ENCODE measurements at places on chromosomes 12 and 14.

- DNase-seq: peak; percentile 72
- H3K36me3 ChIP-seq: no peaks in the 10 kb centered on the region
- H3K27ac ChIP-seq: no peak overlapping the region
- peaks cover 10% of the 10 kb centered on the region for H3K4me1 ChIP-seq
- no peak overlapping the region for H3K4me3 ChIP-seq
Measured at GRCh38 chr14:103819503-103820307, 27.7 kb downstream of the PPP1R13B start.

- H3K27me3 ChIP-seq: no peaks in the 10 kb centered on the region
- H3K27ac ChIP-seq: no peak overlapping the region
- no peaks in the 10 kb centered on the region for H3K4me1 ChIP-seq
- H3K36me3 ChIP-seq: no peaks in the 10 kb centered on the region
- no peak overlapping the region for H3K4me3 ChIP-seq
- no peak for DNase-seq
Measured at GRCh38 chr12:105721051-105721825, 390.7 kb downstream of the C12orf75 start.

DNA sequence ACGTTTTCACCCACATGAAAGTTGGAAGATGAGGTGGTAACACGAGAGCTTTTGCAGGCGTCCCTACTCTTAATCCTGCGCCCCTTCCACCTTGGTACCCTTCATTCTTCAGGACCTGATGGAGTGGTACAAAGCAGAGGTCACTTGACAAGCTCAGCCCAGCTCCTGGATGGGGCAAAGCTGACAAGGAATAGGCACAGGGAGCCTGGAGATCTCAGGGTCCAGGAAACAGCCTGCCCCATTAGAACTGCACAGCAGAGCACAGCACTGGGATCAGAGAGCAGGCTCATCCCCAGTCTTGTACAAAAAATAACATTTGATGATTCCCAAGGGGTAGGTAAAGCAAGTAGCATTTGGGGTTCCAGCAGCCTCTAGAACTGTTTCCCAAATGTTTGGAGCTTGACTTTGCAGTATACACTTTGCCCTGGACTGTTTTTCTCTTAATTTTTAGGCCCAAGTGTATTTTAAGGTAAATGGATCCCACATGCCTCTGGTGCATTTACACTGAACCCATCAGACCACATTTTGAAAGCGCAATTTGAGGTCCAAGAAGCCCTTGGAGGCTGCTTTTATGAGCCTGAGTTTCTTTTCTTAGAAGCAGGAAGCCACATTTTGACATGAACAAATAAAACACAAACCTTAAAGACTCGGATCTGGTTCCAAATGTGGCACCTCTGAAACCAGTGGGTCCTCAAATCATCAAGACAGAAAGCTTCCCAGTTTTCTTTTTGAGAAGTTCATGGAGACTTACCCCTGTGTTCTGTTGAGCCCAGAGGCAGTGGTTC lies 633 bp downstream of the TC2N start:
- no peak overlapping the region for H3K4me3 ChIP-seq
- H3K4me1 ChIP-seq: peaks cover under 1% of the 10 kb centered on the region
- no peak for DNase-seq
- H3K27me3 ChIP-seq: no peaks in the 10 kb centered on the region
- H3K27ac ChIP-seq: peak overlapping the region; percentile 22

- no peaks in the 10 kb centered on the region for H3K27me3 ChIP-seq
- no peaks in the 10 kb centered on the region for H3K4me1 ChIP-seq
- no peak overlapping the region for H3K4me3 ChIP-seq
- H3K27ac ChIP-seq: no peak overlapping the region
- no peak for DNase-seq
Measured at GRCh38 chr12:88970740-88971139, 381.6 kb downstream of the DUSP6 start.

- DNase-seq: no peak
- peaks cover 30% of the 10 kb centered on the region for H3K4me1 ChIP-seq
- H3K4me3 ChIP-seq: no peak overlapping the region
- no peak overlapping the region for H3K27ac ChIP-seq
- H3K36me3 ChIP-seq: no peaks in the 10 kb centered on the region
Measured at GRCh38 chr12:110102255-110102654, 21.9 kb upstream of the IFT81 start.

DNA sequence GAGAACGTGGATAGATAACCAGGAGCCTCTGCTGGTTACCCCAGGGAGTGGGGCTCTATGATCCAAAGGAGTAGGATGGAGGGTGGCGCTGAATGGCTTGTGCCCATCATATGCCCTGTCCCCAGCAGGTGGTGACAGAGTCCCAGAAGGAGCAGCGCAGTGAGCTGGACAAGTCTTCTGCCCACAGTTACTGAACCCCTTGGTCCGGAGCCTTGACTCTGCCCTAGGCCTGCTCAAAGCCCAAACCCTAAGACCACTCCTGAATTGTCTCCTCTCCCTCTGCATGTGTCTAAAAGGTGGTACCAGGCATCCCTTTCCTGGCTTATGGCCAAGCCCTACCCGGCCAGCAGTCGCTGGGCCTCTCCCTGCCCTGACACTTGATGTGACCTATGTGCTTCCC lies 3.2 kb downstream of the PRPH start:
- H3K4me1 ChIP-seq: peaks cover 17% of the 10 kb centered on the region
- no peak for DNase-seq
- H3K36me3 ChIP-seq: no peaks in the 10 kb centered on the region
- no peak overlapping the region for H3K4me3 ChIP-seq
- no peak overlapping the region for H3K27ac ChIP-seq

DNA sequence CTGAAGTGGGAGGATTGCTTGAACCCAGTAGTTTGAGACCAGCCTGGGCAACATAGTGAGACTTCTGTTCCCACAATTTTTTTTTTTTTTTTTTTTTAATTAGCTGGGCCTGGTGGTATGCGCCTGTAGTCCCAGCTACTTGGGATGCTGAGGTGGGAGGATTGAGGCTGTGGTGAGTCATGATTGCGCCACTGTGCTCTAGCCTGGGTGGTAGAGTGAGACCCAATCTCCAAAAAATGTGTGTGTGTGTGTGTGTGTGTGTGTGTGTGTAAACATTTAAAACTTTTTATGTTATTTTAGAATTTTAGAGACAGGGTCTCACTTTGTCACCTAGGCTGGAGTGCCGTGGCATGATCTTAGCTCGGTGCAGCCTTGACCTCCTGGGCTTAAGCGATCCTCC lies 6.8 kb downstream of the PPP1R36 start:
- no peak overlapping the region for H3K4me3 ChIP-seq
- H3K27ac ChIP-seq: no peak overlapping the region
- H3K36me3 ChIP-seq: no peaks in the 10 kb centered on the region
- no peaks in the 10 kb centered on the region for H3K27me3 ChIP-seq
- no peaks in the 10 kb centered on the region for H3K4me1 ChIP-seq
- no peak for DNase-seq

DNA sequence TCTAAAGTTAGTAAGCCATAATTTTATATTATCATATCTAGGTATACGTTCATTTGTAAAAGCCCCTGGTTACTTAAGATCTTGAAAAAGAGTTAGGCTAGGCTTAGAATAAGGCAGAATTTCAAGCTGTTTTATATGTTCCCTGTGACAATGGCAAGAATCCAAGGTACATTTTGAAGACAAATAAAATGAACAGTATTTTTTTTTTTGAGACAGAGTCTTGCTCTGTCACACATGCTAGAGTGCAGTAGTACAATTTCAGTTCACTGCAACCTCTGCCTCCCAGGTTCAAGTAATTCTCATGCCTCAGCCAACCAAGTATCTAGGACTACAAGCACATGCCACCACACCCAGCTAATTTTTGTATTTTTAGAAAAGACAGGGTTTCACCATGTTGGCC lies 139.2 kb downstream of the DUSP6 start:
- H3K27ac ChIP-seq: no peak overlapping the region
- no peaks in the 10 kb centered on the region for H3K27me3 ChIP-seq
- peaks cover 4% of the 10 kb centered on the region for H3K4me1 ChIP-seq
- H3K36me3 ChIP-seq: no peaks in the 10 kb centered on the region
- no peak for DNase-seq
- no peak overlapping the region for H3K4me3 ChIP-seq

GRCh38 chr12:9390761-9391160 lies 182.6 kb upstream of the PZP start:
- H3K36me3 ChIP-seq: no peaks in the 10 kb centered on the region
- H3K4me3 ChIP-seq: no peak overlapping the region
- DNase-seq: no peak
- no peak overlapping the region for H3K27ac ChIP-seq
- H3K27me3 ChIP-seq: no peaks in the 10 kb centered on the region
- no peaks in the 10 kb centered on the region for H3K4me1 ChIP-seq

GRCh38 chr12:88172844-88173407 lies 30.8 kb downstream of the TMTC3 start:
- no peaks in the 10 kb centered on the region for H3K27me3 ChIP-seq
- peaks cover 21% of the 10 kb centered on the region for H3K36me3 ChIP-seq
- no peak for DNase-seq
- H3K4me3 ChIP-seq: no peak overlapping the region
- H3K27ac ChIP-seq: no peak overlapping the region

DNA sequence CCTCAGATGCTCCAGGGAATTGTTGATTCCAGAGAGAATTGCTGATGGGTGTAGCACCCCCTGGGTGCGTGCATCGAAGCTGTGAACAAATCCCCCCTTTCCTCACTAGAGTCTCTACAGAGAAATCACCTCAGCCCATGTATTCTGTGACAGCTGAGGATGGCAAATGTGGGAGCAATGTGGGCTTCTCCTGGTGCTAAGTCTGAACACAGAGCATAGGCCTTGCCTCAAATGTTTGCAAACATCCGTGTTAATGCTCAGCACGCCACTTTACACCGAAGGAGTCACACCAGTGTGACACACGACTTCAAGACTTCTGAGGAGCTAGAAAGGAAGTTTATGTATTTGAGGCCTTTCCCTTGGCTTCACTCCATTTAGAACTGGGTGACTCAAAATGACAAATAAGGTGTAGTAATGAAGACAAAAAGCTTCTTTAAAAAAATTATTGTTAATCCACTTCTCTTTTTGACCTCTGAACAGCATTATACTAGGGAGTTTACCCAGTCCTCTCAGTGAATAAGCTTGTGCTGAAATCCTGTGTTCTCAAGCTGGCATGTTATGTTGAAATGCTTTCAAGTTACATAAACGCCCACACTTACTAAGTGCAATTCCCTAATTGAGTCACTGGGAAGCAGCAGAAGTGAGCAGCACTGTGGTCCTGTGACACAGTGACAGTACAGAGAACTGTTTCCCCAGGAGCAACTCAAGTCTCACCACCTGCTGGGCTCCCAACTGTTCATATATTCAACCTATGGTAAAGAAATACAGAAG lies 92.9 kb downstream of the FAR2 start:
- H3K36me3 ChIP-seq: no peaks in the 10 kb centered on the region
- no peaks in the 10 kb centered on the region for H3K4me1 ChIP-seq
- H3K27ac ChIP-seq: peak overlapping the region; percentile 15
- DNase-seq: no peak
- no peak overlapping the region for H3K4me3 ChIP-seq

GRCh38 chr12:15495746-15496145 lies 173.4 kb downstream of the PTPRO start:
- no peak overlapping the region for H3K27ac ChIP-seq
- H3K4me3 ChIP-seq: no peak overlapping the region
- no peaks in the 10 kb centered on the region for H3K36me3 ChIP-seq
- H3K4me1 ChIP-seq: no peaks in the 10 kb centered on the region
- H3K27me3 ChIP-seq: no peaks in the 10 kb centered on the region

DNA sequence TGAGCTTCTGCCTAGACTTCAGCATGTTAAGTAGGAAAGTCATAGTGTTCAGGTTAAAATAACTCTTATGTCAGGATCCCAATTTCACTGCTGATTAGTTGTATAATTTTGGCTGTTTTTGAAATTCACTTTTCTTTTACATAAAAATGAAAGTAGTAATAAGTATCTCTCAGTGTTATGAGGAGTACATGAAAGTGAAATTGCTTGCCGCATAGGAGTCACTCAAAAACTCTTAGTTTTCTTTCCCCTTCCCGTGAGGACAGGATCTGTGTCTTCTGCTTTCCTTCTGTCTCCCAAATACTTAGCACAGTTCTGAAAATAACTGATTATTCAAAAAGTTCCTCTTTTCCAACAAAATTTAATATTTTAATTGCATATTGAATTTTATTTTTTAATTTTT lies 100.5 kb downstream of the SLC38A4 start:
- H3K27me3 ChIP-seq: no peaks in the 10 kb centered on the region
- no peak overlapping the region for H3K4me3 ChIP-seq
- H3K36me3 ChIP-seq: no peaks in the 10 kb centered on the region
- H3K4me1 ChIP-seq: no peaks in the 10 kb centered on the region
- no peak for DNase-seq

DNA sequence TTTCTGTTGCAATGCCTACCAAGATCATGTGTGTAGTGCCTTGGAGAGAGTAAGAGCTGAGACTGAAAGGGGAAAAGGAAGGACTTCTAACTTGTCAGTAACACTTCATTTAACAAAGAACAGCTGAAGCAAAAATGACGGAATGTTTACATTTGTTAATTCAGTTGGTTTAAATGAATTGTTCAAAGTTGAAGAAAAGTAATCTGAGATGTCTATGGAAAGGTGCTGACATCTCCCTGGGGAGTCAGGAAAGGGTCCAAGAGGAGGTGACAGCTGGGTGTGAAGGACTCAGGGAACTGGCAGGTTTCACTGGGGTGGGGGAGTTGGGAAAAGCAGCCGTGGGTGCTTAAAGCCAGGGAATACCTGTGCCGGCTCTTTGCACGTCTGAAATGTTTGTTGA lies 7.9 kb downstream of the TMEM63C start:
- no peak overlapping the region for H3K27ac ChIP-seq
- H3K36me3 ChIP-seq: no peaks in the 10 kb centered on the region
- no peak overlapping the region for H3K4me3 ChIP-seq
- no peaks in the 10 kb centered on the region for H3K4me1 ChIP-seq
- DNase-seq: no peak
- no peaks in the 10 kb centered on the region for H3K27me3 ChIP-seq

DNA sequence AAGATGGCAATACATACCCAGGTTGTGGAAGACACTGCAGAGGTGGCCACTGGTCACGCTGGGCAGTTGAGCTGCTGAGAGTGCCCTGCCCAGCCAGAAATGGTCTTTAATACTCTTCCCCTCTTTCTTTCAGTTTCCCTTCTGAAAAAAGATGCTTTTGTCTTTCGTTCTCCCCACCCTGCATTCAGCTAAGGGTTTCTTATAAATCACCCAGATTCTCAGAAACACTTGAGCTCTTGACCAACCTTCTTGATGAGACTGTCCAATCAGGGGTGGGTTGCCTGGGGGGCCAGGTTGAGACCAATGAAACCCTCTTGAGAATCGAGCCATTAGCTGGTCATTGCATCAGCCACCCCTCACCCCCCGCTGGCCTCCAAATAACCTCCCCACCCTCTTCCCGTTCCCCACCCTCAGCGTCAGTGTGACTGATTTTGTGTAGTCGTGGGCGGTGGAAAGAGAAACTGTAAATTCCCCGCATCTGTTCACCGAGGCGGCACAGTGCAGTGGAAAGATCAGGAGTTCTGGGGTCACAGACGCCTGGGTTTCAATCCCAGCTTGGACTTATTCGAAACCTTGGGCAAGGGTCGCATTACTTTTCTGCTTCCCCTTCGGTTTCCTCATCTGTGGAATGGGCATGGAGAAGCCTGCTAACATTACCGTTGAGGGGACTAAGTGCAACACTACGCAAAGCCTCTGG lies 52.3 kb downstream of the SLC25A47 start:
- peak overlapping the region; percentile 97 for H3K27ac ChIP-seq
- DNase-seq: peak; percentile 89
- H3K4me3 ChIP-seq: peak overlapping the region; percentile 64
- no peaks in the 10 kb centered on the region for H3K36me3 ChIP-seq
- H3K27me3 ChIP-seq: no peaks in the 10 kb centered on the region

GRCh38 chr14:52769887-52770286 lies 21.5 kb downstream of the GNPNAT1 start:
- DNase-seq: no peak
- no peak overlapping the region for H3K27ac ChIP-seq
- no peaks in the 10 kb centered on the region for H3K27me3 ChIP-seq
- no peaks in the 10 kb centered on the region for H3K4me1 ChIP-seq
- H3K4me3 ChIP-seq: no peak overlapping the region
- peaks cover 24% of the 10 kb centered on the region for H3K36me3 ChIP-seq
